ENCODE measurements at places on chromosomes 6 and 20. TPM values are rescaled to one million over a fixed set of nuclear protein-coding genes. Genes with fewer than 3 reads are reported as not detected.

DNA sequence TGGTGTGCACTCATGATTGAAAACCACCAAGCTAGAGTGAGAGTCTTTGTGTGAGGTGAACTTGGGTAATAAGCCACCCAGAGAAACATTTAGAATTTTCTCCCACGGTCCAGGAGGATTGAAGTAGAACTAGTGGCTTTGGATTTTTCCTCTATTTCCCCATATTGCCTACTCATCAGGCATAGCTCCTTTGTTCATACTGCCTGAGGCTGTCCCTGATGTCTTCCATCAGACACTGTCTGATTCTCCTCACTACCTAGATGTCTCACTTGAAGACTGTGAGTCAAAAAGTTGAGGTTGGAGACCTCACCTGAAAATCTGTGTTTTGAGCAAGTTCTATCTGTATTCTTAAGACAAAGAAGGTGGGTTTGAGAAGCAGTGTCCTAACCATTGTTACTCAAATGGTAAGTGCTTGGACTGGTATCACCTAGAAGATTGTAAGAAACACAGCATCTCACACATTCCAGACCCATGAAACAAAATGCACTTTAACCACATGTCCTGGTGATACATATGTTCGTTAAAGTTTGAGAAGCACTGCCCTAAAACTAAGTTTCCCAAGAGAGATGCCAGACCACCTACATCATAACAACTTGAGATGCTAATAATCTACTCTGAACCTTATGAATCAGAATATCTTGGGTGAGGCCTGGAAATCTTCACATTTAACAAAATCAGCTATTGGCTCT is 523.4 kb upstream of the BTBD3 start:
- DNase-seq: no peak
- no peaks in the 10 kb centered on the region for H3K27me3 ChIP-seq
- no peaks in the 10 kb centered on the region for H3K36me3 ChIP-seq
- no peaks in the 10 kb centered on the region for H3K4me1 ChIP-seq

DNA sequence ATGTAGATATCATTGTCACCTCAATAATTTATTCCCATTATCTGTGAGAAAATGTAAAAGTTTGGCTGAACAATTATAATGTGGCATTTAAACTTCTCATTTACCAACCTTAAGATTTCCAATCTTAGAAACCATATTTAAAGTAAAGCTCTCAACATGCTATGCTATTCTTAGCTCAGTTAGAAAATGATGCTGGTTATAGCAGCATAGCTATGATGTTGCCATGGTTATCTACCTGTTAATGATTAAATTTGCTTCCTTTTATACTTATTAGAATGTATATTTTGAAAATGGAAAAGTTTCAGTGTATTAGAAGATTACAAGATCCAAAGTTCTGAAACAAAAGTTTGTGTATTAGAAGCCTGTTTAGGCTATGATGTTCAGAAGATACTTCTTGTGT is 110.1 kb downstream of the GPR63 start:
- H3K4me1 ChIP-seq: no peaks in the 10 kb centered on the region
- no peaks in the 10 kb centered on the region for H3K27me3 ChIP-seq
- no peak overlapping the region for H3K4me3 ChIP-seq
- H3K36me3 ChIP-seq: no peaks in the 10 kb centered on the region
- H3K27ac ChIP-seq: no peak overlapping the region
- no peak for DNase-seq

GRCh38 chr6:159915397-159915796 is 24.6 kb downstream of the MAS1 start:
- H3K4me3 ChIP-seq: no peak overlapping the region
- H3K4me1 ChIP-seq: peaks cover 6% of the 10 kb centered on the region
- H3K36me3 ChIP-seq: no peaks in the 10 kb centered on the region

- peak; percentile 57 for DNase-seq
- H3K27me3 ChIP-seq: no peaks in the 10 kb centered on the region
- H3K4me1 ChIP-seq: no peaks in the 10 kb centered on the region
- H3K4me3 ChIP-seq: no peak overlapping the region
- no peaks in the 10 kb centered on the region for H3K36me3 ChIP-seq
- no peak overlapping the region for H3K27ac ChIP-seq
Observed at GRCh38 chr6:106751501-106752252, 122.3 kb downstream of the QRSL1 start.

GRCh38 chr20:51311636-51312479 is 230.7 kb downstream of the NFATC2 start:
- H3K27ac ChIP-seq: no peak overlapping the region
- no peaks in the 10 kb centered on the region for H3K36me3 ChIP-seq
- no peaks in the 10 kb centered on the region for H3K4me1 ChIP-seq
- DNase-seq: no peak

- peaks cover 4% of the 10 kb centered on the region for H3K27me3 ChIP-seq
- no peaks in the 10 kb centered on the region for H3K36me3 ChIP-seq
- no peak overlapping the region for H3K4me3 ChIP-seq
- H3K4me1 ChIP-seq: no peaks in the 10 kb centered on the region
- no peak overlapping the region for H3K27ac ChIP-seq
Observed at GRCh38 chr6:149169761-149170511, 147.6 kb upstream of the TAB2 start.

GRCh38 chr6:169691260-169691659 is 10.6 kb downstream of the WDR27 start:
- no peak overlapping the region for H3K27ac ChIP-seq
- no peaks in the 10 kb centered on the region for H3K27me3 ChIP-seq
- no peaks in the 10 kb centered on the region for H3K36me3 ChIP-seq
- no peaks in the 10 kb centered on the region for H3K4me1 ChIP-seq
- DNase-seq: no peak
- H3K4me3 ChIP-seq: no peak overlapping the region

DNA sequence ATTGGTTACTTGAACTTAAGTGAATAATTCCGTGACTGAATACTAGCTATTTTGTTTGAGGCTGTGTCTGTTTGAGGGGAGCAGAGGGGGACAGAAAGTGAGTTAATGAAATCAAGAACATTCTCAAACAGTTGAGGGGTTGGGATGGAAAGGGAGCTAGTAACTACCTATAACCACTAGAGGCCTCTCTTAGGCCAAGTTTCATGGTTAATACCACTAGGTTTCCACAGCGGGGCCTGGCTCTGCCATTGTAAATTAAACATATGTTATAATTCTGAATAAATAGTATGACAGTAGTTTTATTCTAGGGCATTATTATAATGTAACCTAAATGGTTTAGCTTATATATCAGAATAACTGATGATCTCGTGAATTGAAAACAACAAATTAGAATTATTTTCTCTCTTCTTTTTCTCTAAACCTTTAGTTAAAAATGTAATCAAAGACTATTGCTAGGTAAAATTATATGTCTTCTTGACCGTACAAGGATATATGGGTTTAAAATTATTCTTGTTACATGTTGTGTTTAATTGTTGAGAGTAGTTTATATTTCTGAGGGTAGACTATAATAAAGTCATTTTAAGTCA is 108.1 kb downstream of the BCKDHB start:
- no peaks in the 10 kb centered on the region for H3K4me1 ChIP-seq
- no peaks in the 10 kb centered on the region for H3K36me3 ChIP-seq
- no peak overlapping the region for H3K4me3 ChIP-seq
- DNase-seq: peak; percentile 23

GRCh38 chr6:92538926-92539325 is 880.4 kb downstream of the EPHA7 start:
- DNase-seq: no peak
- H3K4me3 ChIP-seq: no peak overlapping the region
- no peaks in the 10 kb centered on the region for H3K27me3 ChIP-seq
- no peaks in the 10 kb centered on the region for H3K4me1 ChIP-seq

DNA sequence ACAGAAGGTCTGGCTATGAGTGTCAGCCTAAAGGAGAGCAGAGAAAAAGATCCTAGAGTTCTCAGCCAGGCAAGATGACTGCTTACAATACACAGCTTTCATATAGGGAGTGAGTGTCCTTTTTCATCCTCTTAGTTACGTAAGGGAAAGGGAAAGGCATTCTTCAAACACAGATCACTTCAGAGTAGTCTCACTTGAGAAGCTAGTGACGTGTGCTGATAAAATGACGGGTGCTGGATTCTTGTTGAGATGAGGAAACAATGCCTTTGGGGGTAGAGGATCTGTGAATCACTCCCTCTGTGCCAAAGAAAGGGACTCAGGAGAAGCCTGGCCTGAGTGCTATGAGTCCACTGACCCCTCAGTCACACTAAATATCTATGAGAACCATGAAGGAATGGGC is 117.3 kb downstream of the QRSL1 start:
- no peak for DNase-seq
- H3K27ac ChIP-seq: peak overlapping the region; percentile 11
- peaks cover 3% of the 10 kb centered on the region for H3K4me1 ChIP-seq

DNA sequence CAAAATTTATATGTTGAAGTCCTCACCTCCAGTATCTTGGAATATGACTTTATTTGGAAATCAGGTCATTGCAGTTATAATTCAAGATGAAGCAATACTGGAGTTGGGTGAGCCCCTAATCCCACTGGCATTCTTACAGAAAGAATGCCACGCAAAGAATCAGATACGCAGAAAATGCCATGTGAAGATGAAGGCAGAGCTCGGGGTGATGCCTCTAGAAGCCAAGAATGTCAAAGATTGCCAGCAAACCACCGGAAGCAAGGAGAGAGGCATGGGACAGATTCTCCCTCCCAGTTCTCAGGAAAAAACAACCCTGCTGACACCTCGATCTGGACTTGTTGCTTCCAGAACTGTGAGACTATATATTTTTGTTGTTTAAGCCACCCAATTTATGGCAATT is 273.4 kb upstream of the CITED2 start:
- no peak for DNase-seq
- H3K27ac ChIP-seq: no peak overlapping the region
- no peaks in the 10 kb centered on the region for H3K4me1 ChIP-seq
- no peaks in the 10 kb centered on the region for H3K36me3 ChIP-seq
- no peak overlapping the region for H3K4me3 ChIP-seq

- no peaks in the 10 kb centered on the region for H3K27me3 ChIP-seq
- DNase-seq: no peak
- no peaks in the 10 kb centered on the region for H3K4me1 ChIP-seq
- H3K36me3 ChIP-seq: no peaks in the 10 kb centered on the region
Observed at GRCh38 chr6:121873595-121873994, 438.1 kb downstream of the GJA1 start.

- H3K4me3 ChIP-seq: no peak overlapping the region
- DNase-seq: no peak
- H3K27ac ChIP-seq: no peak overlapping the region
- no peaks in the 10 kb centered on the region for H3K36me3 ChIP-seq
- no peaks in the 10 kb centered on the region for H3K4me1 ChIP-seq
- H3K27me3 ChIP-seq: no peaks in the 10 kb centered on the region
Observed at GRCh38 chr6:141464490-141464889, 668.2 kb upstream of the GJE1 start.

DNA sequence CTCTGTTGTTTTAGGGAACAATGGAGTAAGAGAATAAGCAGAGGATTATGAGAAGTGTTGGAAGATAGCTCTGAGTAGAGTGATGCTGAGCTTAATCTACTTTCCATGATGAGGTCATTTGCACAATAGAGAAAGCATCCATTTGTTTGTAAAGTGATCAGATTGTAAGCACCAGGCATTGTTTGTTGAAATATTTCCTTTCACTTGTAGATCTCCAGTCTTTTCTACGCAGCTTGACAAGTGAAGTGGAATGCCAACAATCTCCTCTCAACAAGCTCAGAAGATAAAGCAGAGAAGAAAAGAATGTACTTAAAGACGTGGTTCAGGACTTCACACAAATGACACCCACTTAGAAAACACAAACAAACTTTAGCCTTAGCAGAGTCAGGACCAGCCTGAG is 80.1 kb upstream of the MARCKS start:
- DNase-seq: no peak
- no peak overlapping the region for H3K4me3 ChIP-seq
- no peaks in the 10 kb centered on the region for H3K36me3 ChIP-seq
- H3K27ac ChIP-seq: no peak overlapping the region
- H3K27me3 ChIP-seq: no peaks in the 10 kb centered on the region

DNA sequence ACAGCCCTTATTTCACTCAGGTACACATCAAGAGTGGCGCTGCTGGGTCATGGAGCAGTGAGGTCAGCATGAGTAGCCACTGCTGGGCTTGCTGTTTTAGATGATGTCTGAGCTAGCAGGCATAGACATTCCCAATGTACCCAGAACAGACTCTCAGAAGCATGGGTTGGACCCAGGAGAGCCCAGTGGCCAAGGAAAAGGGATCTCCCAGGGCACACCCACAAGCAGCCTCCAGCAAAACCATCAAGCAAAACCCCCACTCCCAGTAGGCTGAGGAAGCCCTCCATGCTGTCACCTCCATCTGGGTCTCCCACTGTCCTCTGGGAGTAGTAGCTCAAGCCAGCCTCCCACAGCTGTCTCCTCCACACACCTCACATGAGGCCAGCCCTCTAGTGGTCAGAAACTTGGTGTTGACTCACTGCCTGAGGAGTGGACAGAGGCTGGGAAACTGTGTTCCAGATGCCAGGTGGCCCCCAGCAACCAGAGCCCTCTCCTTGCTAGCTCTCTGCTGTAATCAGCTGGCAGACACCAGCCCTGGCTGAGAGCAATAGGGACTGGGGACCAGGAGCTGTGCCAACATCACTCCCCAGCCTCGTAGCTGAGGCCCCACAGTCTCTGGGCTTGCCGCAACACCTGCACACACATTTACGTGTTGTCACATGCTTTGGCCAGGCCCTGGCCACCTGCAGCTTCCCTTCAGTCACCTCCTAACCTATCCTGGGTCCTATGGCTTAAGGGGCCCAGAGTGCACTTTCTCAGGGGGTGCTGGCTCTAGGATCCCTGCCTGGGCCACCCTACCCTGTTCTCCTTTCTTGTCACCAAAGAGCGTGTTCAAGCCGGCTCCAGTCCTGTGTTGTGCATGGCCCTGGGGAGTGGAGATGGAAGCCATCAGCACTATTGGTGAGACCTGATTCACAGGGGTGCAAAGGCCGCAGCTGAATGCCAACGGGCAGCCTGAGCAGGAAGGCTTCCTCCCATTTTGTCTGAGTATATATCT is 1.9 kb upstream of the AP5S1 start:
- no peak overlapping the region for H3K4me3 ChIP-seq
- H3K27ac ChIP-seq: peak overlapping the region; percentile 47
- H3K27me3 ChIP-seq: no peaks in the 10 kb centered on the region
- no peaks in the 10 kb centered on the region for H3K4me1 ChIP-seq
- DNase-seq: peak; percentile 82

GRCh38 chr20:31720486-31721407 is 1.9 kb downstream of the BCL2L1 start:
- H3K27ac ChIP-seq: peak overlapping the region; percentile 97
- peak overlapping the region; percentile 97 for H3K4me3 ChIP-seq
- peaks cover 32% of the 10 kb centered on the region for H3K4me1 ChIP-seq
- no peaks in the 10 kb centered on the region for H3K27me3 ChIP-seq

DNA sequence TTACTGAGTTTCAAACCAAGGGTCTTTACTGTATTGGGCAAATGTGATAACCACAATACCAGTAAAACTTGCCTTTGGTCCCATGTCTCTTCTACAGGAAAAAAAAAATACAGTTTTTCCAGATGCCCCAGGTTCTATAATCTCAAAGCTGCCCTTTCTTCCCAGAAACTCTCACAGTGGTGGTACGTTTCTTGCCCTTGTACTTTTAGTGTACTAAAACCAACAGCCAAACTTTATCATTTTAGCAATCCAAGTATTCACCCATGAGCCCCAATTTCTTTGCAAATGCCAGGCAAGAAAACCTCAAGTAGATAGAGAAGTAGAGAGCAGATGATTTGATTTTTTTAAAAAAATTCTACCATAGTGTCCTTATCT is 157.8 kb downstream of the OR2B2 start:
- no peaks in the 10 kb centered on the region for H3K27me3 ChIP-seq
- DNase-seq: no peak
- peak overlapping the region; percentile 54 for H3K4me3 ChIP-seq
- H3K36me3 ChIP-seq: no peaks in the 10 kb centered on the region
- no peak overlapping the region for H3K27ac ChIP-seq

TCP11 gene
- total RNA-seq: not detected

BEND6 gene
- not detected for total RNA-seq

SAMD3 gene
- total RNA-seq: 0.42 TPM

LINC00237 gene
- not detected for total RNA-seq

All from right lobe of liver (tissue), 6 donors.